ENCODE measurements at places on chromosomes 4 and X.

GRCh38 chrX:129593137-129593536, 53.1 kb downstream of the OCRL start:
- DNase-seq: no peak

- DNase-seq: no peak
Observed at GRCh38 chrX:31551913-31552312, 480.1 kb upstream of the FTHL17 start.

DNA sequence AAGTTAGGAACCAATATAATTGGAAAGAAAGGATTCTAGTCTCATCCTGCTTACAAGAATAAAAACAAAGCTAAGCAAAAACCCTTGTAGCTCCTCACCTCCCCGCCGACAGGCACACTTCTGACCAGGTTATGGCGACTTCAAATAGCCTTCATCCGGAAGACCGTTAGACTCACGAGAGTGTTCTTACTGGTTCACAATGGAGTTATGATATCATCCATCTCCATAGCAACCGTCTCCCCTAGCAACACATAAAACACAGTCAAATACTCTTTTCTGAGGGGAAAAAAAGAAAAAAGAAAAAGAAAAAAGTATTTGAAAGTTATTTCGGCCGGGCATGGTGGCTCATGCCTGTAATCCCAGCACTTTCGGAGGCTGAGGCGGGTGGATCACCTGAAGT, at the start of gene IL13RA2:
Gene IL13RA2 (minus strand): TSS at position 162 of the 400 bp plus-strand sequence. CDS start 347 bp downstream, outside the sequence.
- DNase-seq: no peak

- DNase-seq: no peak
Observed at GRCh38 chr4:114373508-114373907, 225.1 kb upstream of the UGT8 start.

DNA sequence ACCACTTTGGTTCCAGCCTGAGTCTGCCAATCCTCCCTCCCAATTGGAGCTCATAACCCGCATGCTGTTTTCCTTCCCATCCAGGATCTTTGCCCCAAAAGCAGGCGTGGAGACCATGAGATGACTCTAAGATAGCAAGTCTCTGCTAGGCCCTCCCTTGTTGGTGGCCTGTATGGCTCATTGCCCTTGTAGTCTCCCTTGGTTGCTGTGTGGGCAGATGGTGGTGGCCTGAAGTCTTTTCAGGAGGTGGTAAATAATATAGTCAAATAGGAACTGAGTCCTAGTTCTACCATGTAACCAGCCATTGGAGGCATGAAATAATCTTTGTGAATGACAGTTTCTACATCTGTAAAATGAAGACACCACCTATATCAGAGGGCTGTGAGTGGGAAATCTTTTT, 1.2 kb downstream of the ATP6AP1 start:
- no peak for DNase-seq

DNA sequence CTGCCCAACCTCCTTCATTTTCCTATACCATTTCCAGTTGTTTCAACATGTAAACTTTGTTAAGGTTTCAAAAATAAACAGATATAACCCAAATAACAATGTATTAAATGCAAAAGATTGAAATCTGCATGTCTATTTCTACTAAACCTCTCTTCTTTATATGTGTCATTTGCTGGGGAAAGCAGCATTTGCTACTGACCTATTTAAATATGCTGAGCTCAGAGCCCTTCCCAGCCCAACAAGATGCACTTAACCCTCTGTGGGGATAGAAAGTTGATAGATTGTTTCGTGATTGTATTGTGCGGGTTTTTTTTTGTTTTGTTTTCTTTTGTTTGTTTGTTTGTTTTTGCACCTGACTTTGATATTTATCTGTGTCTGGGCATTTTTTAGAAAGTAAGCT, 139.5 kb downstream of the UCHL1 start:
- no peak for DNase-seq

DNA sequence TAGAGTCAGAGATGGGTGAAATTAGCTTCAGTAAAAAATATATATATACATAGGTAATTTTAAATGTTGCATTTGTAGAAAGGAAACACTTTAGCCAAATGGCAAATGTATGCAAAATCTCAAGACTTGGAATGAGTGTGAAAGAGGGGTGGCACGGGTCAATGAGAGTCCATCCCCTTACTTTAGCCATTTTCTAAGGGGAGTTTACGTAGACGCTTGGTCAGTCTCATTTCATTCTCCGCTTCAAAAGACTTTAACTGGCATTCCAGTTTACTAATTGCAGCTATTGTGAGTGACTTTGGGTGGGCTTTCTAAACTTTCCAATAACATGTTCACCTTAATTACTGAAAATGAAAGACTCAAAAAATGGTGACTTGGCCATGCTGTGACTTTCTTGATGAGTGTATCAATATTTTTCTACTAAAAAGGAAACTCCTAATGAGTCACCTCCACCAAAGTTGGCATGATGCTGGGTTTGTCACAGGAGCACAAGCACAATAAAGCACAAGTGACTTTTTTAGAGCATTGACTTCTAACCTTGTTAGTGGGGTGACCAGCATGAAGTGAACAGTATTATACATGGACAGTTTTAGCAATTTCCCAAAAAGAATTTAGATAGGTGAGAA, 356.0 kb upstream of the RASGEF1B start:
- DNase-seq: no peak

DNA sequence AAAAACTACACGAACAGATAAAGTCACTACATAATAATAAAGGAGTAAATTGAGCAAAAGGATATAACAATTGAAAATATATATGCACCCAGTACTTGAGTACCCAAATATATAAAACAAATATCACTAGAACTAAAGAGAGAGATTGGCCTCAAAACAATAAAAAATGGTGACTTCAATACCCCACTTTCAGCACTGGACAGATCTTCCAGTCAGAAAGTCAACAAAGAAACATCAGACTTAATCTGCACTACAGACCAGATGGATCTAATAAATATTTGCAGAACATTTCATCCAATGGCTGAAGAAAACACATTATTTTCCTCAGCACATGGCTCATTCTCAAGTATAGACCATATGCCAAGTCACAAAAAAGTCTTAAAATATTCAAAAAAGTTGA, 503.6 kb downstream of the NAP1L3 start:
- DNase-seq: no peak

DNA sequence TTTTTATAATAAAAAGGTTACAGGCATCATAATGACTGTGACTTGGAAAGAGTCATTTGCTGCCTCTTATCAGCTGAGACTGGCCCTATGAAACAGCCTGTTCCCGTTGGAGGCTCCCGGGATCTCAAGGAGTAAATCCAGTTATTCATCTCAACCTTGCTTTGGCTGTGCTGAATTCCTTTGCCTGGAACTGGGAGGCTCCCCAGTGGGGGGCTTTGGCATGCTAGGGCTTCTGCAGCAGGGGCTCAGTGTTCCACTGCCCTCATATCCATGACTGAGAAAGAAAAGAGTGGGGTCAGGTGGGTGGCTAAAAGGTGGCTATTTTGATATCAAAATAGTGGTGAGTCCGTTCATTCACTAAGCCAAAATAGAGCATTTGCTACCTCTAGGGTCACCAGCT, 71.2 kb downstream of the TRPC5 start:
- no peak for DNase-seq

- DNase-seq: no peak
Observed at GRCh38 chr4:164591666-164592065, 162.3 kb upstream of the SMIM31 start.

DNA sequence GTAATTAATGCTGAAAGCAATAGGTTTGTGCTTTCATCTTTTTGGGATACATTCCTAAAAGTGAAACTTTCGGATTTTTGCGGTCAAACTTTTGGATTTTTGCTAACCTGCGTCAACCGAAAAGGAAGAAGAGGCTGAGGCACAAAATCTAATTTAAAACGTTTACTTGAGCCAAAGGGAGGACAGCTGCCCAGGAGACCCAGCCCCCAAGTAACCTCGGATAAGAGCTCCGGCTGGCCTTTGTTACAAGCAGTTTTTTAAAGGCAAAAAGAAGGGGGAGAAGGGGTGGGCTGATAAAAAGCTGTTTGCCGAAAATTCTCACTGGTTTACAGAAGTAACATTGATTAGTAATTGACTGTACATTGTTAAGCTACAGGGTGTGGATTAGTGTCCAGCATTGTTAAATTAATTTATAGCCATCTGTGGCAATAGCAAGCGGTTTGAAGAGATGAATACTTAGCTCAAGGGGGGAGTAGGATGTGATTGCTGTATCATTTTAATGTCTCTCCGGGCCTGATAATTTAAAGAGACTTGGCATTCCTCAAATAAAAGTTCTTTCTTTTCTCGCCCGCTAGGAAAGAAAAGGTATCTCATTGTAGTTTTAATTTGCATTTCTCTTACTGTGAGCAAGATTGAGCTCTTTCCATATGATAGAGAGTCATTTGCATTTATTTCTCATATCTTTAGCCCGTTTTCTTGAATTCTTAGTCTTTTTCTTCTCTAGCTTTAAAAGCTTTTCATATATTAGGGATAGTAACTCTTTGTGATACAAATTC, 59.1 kb upstream of the USP9X start:
- no peak for DNase-seq

DNA sequence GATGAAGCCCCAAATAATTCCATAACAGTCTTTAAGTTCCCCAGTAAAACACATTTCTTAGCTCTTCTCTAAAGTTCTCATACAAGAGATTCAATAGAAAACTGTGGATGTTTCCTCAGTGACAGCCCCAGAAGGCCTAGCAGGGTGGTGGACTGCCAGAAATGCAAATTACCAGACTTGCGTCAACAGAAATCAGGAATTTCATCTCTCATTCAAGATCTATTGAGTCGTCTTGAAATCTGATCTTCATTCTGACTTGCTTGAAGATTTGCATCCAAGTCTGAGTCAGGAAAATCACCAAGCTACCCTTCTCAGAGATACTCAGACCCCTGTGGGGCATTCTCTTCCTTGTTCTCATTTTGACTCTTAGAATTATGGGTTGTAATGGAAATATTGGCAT, 68.9 kb upstream of the NDP start:
- no peak for DNase-seq

DNA sequence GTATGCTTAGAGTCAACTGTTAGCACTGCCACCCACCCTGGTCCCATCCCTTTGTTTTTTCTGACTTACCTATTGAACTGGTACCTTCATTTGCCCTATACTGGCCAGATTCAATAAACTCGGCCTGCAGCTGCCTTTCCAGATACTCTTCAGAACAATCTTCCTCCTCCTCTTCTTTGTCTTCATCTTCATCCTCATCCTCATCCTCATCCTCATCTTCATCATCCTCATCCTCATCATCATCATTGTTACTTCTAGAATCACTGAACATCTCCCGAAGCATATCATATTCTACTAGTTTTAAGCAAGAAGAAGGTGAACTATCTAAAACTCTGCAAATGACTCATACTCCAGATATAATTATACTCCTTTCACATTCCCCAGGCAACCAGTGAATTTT, 14.9 kb downstream of the TAF7L start:
- no peak for DNase-seq

GRCh38 chrX:57044245-57044644, 48.9 kb upstream of the SPIN3 start:
- DNase-seq: no peak

GRCh38 chrX:13747836-13748235, 13.3 kb downstream of the OFD1 start:
- DNase-seq: no peak

- no peak for DNase-seq
Observed at GRCh38 chr4:56611501-56611900, 69.6 kb downstream of the HOPX start.

- no peak for DNase-seq
Observed at GRCh38 chr4:73392936-73393335, 11.2 kb upstream of the ALB start.

- DNase-seq: no peak
Observed at GRCh38 chr4:138348055-138348454, 105.9 kb upstream of the SLC7A11 start.

- no peak for DNase-seq
Observed at GRCh38 chr4:24137671-24138601, 248.1 kb upstream of the PPARGC1A start.

DNA sequence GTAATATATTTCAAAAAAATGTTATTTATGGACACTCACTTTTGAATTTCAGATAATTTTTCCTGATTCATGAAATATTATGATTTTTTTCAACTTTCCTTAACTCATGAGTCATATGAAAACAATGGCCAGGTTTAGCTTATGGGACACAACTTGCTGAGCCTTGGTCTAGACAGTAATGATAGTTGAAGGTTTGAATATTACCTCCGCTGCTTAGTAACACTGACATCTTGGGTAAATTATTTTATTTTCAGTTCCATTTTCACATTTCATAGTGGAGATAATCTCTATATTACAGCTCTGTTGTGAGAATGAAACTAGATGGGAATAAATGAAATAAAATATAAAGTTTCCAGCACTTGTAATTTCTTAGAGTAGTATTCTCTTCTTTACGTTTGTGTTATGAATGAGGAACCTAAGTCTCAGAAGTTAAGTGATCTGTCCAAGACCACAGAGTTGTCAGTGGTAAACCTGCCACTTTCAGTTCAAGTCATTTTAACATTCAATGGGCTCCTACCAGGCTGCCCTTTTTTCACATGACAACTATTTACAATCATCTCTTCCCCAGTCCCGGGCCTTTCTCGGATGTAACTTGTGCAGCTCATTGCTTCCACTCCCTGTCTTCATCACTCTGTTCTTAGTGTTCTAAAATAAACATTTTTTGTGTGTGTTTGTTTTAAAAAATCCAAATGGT, 46.8 kb upstream of the GC start:
- no peak for DNase-seq

DNA sequence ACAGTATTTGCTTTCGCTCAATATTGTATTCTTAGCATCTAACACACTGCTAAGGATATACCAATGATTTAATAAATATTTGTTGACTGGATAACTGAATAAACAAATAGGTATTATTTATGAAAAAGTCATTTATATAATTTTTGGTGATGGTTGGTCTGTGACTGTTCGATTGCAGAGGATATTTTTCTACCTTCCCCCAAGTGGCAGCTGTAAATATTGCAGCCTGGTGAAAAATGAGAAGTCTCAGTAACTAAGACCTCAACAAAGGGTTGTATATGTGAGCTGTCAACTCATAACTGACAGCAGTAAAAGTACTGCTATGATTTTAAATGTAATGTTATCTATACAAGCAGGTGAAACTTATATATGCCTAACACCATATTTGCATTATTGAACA, 36.0 kb downstream of the HTR2C start:
- no peak for DNase-seq

DNA sequence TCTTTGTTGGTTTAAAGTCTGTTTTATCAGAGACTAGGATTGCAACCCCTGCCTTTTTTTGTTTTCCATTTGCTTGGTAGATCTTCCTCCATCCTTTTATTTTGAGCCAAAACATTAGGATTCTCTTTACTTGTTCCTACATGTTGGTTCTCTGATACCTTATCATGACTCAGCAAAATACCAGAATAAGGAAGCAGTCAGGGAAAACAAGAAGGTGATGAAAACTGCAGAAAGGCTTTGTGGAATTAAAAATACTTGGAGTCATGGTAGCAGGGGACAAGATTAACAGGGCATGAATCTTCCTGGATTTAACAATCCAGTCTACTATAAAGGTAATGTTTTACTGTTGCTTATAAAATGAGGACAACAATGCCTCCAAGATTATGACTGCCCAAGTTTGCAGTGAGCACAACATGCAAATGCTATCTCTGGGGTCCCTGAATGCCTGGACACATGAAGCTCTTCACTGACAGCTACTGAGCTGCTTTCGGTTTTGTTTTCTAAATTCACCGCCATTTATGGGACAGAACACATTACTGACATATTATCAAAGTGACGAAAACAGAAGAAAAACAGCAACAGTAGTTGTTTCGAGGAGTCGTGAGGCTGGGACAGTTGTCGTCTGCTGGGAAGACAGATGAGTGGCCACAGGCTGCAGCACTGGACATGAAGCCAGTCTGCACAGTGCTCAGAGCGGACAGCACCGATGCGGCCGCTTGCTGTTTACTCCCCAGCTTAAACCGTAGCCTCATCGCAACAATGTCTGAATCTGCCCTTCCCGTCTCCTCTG, 174.5 kb upstream of the DKK2 start:
- DNase-seq: no peak

GRCh38 chr4:189278597-189279165, 662.0 kb upstream of the FRG1 start:
- no peak for DNase-seq
